ENCODE measurements at places on chromosomes 7 and 10.

DNA sequence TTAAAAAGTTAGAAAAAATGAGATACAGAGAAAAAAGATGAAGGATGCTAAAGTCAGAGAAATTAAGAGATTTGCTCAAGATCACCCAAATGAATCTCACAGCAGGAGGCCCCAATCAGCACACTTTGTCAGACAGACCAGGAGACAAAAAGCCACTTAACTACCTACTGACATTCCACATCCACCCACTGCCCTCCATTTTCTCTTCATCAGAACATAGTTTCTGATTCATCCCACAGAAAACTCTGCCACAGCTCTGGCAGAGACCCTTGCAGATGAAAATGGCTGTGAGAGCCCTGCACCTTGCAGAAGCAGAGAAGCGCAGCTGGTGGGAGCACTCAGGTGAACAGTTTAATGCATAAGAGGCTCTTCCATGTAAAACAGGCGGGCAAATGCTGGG, 26.6 kb downstream of the DGKI start:
- no peak for DNase-seq

- no peak for DNase-seq
Observed at GRCh38 chr10:26502986-26503385, 64.8 kb downstream of the APBB1IP start.

- no peak for DNase-seq
Observed at GRCh38 chr10:15483215-15484075, 112.4 kb upstream of the FAM171A1 start.

DNA sequence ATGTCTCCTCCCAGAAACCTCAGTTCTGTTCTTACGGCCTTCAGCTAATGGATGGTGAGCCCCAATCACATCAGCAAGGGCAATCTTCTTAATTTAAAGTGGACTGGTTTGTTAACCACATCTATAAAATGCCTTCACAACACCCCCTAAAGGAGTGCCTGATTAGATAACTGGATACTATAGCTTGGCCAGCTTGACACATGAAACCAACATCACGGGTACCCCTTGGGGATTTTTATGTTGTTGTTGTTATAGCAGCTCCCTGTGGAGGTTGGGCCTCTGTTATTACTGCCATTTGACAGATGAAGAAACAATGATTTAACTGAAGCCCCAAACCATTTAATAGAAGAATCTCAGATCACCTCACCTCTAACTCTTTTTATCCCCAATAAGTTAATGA, 26.8 kb downstream of the STRA8 start:
- no peak for DNase-seq

- DNase-seq, result no peak
Observed at GRCh38 chr7:99270702-99271101, 1.9 kb upstream of the MYH16 start.

DNA sequence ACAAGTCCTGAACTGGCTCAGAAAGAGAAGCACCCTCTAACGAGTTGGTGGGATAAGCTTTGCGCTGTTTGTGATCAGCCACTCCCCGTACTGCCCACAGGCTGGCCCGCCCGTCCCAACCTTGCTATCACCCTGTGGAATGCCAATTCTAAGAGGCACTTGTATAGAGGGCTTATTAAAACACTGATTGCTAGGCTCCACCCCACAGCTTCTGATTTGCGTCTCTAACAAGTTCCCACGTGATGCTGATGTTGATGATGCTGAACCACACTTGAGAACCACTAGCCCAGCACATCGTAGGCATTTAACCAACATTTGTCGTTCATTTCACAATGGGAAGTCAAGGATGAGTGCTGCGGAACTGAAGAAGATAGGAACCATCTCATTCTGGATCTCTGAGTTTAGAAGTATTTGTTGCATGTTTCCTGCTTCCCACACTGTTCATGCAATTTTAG, 12.7 kb upstream of the GSAP start:
- DNase-seq, result no peak

DNA sequence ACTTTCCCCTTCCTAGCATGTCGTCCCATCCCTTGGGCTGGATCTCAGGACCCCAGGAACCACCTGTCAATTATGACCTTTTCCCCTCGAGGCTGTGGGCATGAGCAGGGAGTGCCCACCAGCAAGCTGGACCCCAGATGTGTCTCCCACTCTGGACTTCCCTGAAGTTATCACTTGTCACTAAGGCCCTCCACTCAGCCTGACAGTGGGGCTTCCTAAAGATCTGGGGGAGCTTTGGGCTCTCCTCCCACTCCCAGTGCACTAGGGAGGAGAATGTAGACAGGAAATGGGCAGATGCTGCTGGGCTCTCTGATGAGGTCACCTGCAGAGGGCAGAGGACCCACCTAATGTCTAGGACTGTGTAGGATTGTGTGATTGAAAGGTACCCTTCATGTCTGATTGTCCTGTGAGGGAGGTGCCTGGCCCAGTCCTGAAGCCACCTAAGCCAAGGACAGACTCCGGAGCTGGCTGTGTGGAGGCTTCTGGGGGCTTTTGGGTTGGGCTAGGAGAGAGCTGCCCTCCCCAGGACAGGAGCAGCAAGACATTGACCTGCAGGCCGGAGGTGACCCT, 18.7 kb downstream of the MYO1G start:
- no peak for DNase-seq

GRCh38 chr10:97518301-97519043, 19.7 kb downstream of the UBTD1 start:
- DNase-seq, result no peak

- DNase-seq, result no peak
Observed at GRCh38 chr7:117781707-117782106, 91.5 kb downstream of the CTTNBP2 start.

DNA sequence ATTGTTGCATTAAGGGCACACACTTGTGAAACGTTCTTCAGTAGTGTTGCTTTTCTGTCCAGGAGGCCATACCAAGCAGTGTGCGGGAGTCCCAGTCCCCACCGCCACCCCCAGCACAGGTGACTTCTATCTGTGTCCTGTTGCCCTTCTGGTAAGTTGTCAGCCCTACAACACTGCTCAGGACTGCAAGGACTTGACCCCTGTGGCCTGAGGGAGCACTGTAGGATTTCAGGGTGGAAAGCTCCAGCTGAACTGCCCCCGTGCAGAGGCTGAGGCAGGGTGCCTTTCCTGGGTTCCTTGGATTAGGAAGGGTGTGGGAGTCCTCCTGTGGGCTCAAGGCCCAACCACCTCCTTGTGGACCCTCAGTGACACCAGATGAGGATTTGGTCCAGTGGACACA, 26.8 kb upstream of the ZNF488 start:
- DNase-seq, result no peak

GRCh38 chr10:114431414-114432135, 27.3 kb upstream of the AFAP1L2 start:
- no peak for DNase-seq

GRCh38 chr7:132739271-132739955, 163.1 kb upstream of the PLXNA4 start:
- DNase-seq, result no peak

DNA sequence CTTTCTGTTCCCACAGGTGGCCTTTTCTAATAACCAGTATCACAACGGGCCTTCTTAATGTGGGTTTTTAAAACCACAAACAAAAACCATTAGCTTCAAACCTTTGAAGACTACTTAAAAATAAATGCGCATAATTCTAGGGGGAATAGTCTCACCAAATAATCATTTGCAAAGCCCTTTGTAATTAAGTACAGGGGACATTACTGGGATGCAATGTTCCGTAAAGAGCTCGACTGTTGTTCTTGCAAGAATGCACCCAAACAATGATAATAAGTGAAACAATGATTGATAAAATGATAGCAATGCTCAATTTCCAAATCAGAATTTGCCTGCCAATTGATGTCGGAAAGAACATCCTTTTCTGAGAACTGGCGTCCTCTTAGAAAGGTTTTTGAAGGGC, 589.1 kb upstream of the ADARB2 start:
- DNase-seq, result no peak

DNA sequence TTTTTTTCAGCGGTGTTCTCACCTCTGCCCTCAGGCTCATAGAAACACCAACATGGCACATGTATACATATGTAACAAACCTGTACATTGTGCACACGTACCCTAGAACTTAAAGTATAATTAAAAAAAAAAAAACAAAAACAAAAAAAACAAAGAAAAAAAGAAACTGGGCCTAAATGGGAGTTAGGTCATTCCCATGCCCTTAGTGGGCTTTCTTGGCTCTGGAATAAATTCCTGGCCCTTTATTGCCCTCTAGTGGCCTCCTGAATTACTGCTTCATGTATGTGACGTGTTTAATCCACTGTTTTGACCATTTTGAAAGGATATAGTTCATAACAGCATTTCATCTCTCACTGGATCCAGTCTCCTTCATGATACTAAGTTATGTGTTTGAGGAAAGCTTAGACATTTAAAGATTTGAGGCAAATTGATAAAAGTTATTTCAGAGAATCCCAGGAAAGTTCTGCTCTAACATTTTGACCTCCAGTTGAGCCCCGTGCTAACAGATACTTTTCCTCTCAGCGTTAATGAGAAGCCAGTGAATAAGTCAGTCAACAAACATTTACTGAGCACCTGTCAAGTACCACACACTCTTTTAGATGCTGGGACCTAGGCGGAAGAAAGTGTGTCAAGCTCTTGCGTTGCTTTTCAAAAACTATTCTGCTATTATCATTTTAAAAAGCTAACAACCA, 54.7 kb upstream of the SYPL1 start:
- peak; percentile 7 for DNase-seq

DNA sequence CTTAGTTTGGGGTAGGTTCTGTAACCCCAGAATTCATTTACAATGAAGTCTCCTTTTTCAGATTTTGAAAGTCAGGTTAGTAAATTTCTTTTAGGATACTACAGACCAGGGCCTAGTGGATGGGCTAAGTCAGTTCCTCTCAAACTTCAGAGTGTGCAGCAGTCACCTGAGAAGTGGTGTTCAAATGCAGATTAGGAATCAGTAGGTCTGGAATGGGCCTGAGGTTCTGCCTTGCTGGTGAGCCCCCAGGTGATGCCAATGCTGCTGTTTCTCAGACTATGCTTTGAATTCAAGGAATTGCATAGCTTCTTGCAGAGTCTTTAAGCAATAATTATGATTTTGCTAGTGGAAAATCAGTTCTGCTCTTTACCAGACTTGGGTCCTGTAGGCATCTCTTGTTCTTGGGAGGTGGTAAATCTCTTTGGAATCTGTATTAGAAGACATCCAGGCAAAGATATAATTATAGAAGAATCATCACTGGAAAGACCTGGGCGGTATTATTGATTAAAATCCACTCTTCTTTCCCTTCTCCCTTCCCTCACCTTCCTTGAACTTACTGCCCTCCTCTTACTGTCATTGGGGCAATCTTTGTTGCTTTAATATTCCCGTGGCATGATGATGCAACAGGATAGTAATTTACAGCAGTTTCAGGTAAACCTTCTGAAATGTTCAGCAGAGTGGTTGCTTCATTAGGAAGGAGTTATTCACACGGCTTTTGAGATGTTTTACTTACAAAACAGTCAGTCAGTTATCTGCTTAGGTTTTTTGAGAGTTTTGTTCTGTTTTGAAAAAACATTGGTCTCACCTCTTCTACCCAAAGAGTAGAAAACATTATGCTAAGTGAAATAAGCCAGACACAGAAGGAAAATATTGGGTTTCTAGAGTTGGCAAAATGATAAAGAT, 87.2 kb downstream of the NRF1 start:
- DNase-seq, result no peak

DNA sequence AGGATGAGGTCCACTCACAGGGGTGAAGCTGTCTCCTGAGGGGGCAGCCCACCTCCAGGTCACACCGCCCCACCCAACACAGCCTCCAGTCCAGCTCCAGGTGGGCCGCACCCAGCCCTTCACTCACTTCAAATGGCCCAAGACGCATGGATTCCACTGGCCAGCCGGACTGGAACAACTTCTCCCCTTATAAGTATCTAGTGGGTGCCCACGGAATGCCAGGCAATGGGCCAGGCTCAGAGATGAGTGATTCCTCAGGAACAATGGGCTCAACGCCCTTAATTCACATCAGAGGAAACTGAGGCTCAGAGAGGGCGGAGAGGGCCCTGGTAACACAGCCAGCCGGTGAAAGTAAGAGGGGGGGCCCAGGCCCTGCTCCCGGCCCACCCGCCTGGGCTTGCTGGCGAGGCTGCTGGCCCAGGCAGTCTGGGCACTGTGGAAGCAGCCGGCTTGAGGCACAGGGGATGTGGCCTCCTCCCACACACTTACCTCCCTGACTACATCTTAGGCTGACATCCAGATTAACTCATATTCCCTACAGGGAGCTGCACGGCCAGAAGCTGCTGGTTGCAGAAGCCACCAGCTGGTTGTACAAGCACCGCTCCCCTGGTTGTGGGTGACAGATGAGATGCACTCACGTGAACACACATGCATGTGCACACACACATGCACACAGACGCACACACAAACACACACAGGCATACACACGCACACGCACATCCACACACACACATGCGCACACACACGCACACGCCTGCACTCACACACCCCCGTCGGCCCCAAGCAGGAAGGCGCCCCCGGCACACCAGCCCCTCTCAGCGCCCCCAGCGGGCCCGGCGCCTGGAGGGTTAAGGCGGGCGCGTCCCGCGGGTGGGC, 1.0 kb upstream of the FAM20C start:
- DNase-seq, result no peak

- DNase-seq, result no peak
Observed at GRCh38 chr7:4607311-4607729, 74.8 kb upstream of the FOXK1 start.

- no peak for DNase-seq
Observed at GRCh38 chr7:81299711-81300110, 380.9 kb upstream of the SEMA3C start.

- DNase-seq, result no peak
Observed at GRCh38 chr7:118642396-118642795, 417.9 kb downstream of the ANKRD7 start.

- DNase-seq, result no peak
Observed at GRCh38 chr10:116720241-116720643, 22.1 kb downstream of the HSPA12A start.

DNA sequence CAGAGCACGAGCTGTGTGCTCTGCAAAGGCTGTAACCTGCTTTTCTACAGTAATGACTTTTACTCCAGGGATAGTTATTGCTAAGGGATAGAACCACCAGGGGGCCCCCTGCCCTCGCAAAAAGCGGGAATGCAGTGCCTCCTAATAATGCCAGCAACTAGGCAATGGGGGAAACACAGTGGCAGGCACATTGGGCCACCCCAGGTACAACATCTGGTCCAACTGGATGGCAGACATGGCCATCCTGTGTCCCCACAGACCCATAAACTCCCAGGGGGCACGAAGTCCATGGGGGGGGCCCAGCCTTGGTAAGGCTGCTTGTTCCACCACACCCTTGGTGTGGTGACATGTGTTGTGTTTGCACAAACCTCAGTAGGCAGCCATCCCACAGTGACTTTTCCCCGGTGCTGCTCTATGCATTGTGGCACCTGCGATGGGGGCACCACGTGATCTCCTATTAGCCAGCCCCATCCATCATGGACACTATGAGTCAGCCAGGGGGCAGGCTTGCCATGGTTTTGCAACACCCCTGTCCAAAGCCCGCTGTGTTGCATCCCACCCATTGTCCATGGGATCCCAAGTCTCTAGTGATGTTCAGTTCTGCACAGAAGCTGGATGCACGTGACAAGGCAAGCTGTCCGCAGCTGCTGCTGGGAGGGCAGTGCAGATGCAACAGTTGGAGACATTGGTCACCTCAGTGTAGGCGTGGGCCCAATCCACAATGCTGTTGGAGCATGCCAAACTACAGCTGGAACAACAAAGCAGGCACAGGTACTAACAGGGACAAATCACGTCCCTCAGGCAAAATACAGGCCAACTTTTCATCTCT, 84.0 kb downstream of the ANLN start:
- DNase-seq, result no peak

- DNase-seq, result no peak
Observed at GRCh38 chr7:94530109-94530508, 20.5 kb downstream of the CASD1 start.
